ENCODE measurements at places on chromosomes 13 and 19.

DNA sequence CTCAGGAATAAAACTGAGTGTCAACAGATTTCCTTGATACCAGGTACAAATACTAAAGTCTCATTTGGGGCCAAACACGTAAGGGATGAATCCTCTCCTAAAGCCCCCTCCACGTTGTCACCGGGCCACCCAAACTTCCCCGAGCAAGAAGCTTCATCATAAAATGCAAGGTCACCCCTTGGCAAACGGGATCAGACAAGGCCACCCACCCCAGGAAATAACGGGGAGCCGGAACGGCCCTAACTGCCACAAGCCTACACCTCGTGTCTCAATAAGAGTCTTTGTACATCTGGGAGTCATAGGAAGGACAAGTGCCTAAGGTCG is 717 bp downstream of the EEF2 start:
- DNase-seq = no peak

DNA sequence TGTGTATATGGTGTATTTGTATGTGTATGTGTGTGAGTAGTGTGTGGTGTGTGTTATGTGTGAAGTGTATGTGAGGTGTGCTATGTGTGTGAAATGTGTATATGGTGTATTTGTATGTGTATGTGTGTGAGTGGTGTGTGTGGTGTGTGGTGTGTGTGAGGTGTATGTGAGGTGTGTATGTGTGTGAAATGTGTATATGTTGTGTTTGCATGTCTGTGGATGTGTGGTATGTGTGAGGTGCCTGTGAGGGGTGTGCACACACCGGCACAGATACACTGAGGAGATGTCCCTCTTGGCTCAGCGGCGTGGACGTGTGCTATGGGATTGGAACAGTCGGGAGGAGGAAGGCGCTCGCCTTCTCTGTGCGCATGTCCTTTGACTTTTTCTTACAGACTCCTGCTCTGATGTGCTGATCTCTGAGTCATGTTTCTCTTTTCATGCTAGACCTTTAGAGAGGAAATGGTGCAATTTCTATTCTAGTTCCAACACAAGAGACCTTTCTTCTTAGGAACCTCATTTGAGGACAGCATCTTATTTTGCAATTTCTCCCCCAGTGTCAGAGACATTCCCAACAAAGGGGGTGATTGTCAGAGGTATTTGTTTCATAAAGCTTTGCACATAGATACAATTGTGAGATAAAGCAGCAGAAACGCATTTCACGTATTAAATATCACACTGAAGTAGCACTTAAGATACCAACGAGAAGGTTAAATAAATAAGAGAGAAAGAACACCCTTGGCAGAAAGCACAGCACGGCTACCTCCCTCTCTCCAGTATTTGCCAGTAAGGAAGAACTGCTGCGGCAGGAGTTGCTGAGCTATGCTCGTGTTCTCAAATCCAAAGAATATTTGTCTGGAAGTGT is 11.3 kb upstream of the TNFRSF19 start:
- peak; percentile 30 for DNase-seq

- DNase-seq = no peak
These were observed 6.8 kb upstream of the UBE2L5 start for GRCh38 chr13:30415430-30416030.

DNA sequence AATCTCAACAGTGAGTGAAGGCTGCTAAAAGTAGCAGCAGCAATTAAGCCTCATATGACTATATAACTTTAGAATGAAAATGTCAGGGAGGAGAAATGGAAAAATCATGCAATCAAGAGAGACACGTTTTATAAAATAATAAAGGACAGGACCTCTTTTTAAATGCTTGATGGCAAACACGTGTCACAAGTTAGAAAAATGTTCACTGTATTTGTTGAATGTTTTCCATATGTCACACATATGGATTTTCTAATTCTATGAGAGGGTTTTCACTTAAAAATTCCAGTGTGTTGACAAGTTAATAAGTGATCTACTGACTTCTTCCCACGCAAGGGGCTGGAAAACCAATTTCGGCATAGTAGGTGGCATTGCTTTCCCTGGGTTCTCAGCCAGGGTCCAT is 27.7 kb upstream of the KCTD12 start:
- no peak for DNase-seq

DNA sequence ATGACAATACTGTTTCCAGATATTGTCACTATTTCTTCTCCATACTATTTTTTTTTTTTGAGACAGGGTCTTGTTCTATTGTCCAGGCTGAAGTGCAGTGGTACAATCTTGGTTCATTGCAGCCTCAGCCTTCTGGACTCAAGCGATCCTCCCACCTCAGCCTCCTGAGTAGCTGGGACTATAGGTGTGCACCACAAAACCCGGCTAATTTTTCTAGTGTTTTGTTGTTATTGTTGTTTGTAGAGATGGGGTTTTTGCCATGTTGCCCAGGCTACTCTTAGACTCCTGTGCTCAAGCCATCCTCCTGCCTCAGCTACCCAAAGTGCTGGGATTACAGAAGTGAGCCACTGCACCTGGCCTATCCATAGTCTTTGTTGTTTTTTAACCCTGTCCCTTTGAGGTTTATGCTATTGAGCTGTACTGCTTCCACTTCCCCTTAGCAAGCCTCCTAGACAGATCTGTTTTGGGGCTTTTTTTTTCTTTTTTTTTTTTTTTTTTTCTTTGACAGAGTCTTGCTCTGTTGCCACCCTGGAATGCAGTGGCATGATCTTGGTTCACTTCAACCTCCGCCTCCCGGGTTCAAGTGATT is 27.6 kb upstream of the MAP3K10 start:
- no peak for DNase-seq

- DNase-seq = no peak
These were observed 7.0 kb upstream of the RAB8A start for GRCh38 chr19:16104722-16105121.

DNA sequence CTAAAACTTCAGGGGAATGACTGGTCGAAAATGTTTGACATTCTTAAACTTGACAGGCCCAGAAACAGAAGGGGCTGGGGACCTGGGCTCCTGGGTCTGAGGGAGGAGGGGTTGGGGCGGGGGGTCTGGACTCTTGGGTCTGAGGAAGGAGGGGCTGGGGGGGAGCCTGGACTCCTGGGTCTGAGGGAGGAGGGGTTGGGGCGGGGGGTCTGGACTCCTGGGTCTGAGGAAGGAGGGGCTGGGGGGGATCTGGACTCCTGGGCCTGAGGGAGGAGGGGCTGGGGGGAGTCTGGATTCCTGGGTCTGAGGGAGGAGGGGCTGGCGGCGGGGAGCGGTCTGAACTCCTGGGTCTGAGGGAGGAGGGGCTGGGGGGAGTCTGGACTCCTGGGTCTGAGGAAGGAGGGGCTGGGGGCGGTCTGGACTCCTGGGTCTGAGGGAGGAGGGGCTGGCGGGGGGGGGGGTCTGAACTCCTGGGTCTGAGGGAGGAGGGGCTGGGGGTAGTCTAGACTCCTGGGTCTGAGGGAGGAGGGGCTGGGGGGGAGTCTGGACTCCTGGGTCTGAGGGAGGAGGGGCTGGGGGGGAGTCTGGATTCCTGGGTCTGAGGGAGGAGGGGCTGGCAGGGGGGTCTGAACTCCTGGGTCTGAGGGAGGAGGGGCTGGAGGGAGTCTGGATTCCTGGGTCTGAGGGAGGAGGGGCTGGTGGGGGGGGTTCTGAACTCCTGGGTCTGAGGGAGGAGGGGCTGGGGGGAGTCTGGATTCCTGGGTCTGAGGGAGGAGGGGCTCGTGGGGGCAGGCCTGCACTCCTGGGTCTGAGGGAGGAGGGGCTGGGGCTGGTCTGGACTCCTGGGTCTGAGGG is 5.5 kb upstream of the KLK6 start:
- no peak for DNase-seq

Data from T47D (cell line).